Activated CD4-positive, alpha-beta memory T cell treated with anti-CD3 and anti-CD28 coated beads for 36 hours (primary cell): ENCODE measurements at places on chromosomes 3 and 15.

GRCh38 chr15:80774486-80774885 lies 4.7 kb upstream of the CEMIP start:
- no peak for DNase-seq

- no peak for DNase-seq
Observed at GRCh38 chr15:51879555-51879954, 50.1 kb downstream of the TMOD3 start.

DNA sequence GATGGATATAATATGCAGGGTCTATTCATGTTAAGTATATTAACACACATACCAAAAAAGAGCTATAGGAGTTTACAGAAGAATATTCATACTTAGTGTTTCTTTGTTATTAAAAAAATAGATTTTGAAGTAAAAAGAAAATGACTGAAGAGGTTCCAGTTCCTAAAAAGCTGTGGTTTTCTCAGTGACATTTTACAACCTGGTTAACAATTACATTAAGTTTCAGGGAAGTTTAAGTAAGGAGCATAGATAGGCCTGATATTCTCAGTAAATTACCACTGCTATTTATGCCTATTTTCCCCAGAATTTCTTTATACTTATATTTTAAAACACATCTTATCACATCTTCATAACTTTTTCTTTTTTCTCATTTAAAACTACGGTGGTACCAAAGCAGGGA lies 43.6 kb upstream of the SPTSSB start:
- DNase-seq = no peak

DNA sequence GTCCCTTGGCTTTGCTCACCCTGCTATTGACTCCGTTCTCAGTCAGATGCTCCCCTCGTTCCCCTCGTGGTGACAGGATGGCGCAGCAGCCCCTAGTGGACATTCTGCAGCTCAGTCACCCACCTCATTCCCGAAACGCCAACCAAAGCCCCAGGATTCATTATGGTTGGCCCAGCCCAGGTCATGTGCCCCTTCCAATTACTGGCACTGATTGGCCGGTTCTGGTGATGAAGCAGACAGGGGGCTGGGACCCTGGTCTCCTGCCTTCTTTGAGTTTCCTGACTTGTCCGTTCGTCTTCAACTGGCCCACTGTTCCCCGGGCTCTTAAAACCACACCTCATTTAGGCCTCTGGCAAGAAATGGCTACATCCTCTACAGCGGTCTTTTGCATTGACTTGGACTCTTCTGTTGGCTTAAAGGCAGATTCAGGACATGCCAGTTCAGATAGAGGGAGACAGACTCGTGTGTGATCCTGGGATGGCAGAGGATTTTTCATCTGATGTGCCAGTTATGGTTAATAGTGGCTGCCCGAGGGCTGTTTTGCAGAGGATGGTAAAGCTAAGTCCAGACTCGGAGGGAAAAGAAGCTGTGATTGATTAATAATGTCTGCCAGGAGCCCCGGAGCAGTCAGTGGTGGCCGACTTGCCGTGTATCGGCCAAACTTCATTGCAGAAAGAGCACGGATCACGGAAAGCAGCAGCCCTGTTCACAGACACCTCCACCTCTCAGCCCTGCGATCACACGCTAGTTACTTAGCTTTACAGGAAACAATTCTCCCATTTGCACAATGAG lies 37.8 kb downstream of the LSM3 start:
- peak; percentile 32 for DNase-seq

DNA sequence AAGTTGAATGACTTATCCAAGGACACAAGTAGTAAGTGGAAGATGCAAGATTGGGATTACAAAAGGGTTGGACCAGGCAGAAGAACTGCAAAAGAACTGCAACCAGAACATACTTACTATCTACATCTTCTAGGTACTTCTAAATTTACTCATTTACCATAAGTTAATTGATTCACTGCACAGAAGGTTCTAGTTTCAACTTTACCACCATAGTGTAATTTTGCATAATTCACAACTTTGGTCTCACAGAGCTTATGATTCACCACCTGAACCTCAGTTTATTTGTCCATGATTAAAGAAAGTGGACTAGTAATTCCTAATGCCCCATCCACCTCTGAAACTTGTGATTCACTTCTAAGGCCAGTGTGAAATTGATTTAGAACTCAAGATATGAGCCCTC lies 236.8 kb upstream of the UBE2E2 start:
- DNase-seq = no peak
